ENCODE measurements at places on chromosomes 3 and 15.
A peak's percentile ranks its signal among the peaks of the same experiment; 100 is the strongest.

DNA sequence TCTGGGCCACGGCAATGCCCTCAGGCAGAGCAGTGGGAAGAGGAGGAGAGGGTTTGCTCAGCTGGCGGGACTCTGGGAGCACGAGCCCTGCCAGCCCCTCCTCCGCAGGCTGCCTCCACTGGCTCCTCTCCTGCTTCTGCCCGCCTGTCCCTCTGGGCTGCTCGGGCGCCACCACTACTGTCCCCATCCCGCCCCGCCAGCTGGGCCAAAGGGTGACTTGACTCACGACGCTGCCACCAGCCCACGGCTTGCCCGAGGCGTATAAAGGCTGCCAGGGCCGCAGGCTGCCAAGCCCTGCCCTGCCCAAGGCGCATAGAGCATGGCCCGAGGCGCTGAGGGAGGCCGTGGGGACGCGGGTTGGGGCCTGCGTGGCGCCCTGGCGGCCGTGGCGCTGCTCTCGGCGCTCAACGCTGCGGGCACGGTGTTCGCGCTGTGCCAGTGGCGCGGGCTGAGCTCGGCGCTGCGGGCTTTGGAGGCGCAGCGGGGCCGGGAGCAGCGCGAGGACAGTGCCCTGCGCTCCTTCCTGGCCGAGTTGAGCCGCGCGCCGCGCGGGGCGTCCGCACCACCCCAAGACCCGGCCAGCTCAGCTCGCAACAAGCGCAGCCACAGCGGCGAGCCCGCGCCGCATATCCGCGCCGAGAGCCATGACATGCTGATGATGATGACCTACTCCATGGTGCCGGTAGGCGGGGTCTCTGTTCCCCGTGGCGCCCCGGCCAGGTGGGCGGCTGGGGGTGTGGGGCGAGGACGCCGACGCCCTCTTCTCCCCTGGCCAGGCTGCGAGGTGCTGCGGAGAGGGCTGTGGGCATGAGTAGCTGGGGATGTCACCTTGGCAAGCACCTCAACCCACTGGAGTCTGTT, at the start of gene GLDN:
TSS of gene GLDN (plus strand) at position 290 of the 861 bp plus-strand sequence. CDS start at position 320, 30 bp downstream.
- peak; percentile 6 for DNase-seq

DNA sequence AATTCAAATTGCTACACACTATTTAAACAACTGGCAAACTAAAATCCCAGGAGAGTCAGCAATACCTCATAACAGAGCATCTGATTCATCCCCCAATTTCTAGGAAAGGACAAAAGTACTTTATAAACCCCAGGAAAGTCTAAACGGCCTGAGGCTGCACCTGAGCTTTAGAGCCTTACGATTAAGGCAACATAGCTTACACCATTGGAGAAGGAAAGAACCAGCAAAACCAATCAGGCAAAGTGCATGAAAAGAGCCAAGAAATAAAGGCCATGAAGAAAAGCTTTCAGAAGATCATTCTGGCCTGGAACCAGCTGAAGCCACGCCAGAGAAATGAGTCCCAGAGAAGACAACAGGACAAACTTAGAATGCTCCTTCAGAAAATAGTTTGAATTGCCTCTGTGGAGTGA, 48.1 kb downstream of the PTPN9 start:
- no peak for DNase-seq

- DNase-seq: no peak
Measured at GRCh38 chr15:74037171-74038117, 42.9 kb downstream of the PML start.

DNA sequence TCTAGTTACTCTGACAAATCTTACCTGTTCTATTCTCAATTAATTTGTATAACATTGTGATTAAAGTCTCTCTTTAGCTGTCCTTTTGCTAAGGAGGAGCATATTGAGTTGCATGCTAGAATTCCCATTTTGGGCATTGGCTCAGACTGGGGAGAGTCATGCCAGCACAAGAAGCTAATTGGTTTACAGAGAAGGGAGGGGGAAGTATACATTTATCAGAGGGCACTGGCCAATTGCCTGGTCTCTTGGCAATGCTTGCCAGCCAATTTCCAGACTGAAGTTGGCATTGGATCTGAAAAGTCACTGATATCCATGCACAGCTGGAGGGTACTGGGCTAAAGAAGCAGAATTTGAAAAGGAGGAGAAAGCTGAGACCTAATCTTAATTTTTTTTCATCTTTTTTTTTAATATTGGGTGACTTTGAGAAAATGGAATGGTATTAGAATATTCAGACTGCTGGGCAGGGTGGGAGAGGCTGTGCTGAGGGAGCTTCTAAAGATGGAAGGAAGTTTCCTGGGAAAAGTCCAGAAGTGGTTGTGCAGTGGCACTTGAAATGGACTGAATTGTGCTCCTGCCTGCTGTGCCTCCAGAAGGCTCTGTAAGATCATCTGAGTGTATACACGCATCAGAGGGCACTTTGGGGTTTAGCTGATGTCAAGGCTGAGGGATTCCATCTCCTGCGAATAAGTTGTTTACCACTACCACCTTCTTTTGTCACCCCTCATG, 365.2 kb upstream of the DPH6 start:
- no peak for DNase-seq

DNA sequence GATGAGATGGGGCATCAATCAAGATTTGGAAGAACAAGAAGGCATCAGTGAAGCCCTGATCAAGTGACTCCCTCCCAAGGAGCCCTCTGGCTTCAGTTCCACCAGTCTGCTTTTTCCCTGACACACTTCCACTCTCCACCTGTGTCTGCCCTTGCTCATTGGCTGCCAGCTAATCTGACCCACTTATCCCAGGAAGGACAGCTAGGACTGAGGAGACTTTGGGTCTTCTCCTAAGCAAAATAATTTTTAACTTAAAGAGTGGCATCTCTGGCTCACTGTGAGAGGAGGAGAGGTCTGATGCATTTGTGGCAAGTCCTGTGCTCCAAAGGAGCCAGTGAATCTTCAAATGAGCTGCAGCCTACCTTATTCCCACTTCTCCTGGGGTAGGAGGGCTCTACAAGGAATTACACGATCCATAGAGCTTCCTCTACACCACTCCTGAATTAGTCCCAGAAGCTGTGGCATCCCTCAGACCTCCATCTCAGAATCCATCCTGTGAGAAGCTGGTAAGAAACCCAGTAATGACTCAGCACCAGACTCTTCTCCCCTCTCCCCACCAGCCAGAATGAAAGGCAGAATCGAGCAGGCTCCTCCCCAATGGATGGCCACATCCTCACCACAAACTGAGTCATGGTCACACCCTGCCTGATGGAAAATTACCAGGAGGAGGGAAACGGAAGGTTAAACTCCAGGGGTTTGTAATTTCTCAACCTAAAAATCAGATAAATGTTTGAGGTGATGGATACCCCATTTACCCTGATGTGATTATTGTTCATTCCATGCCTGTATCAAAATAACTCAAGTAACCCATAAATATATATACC, 6.3 kb upstream of the PKM start:
- no peak for DNase-seq

DNA sequence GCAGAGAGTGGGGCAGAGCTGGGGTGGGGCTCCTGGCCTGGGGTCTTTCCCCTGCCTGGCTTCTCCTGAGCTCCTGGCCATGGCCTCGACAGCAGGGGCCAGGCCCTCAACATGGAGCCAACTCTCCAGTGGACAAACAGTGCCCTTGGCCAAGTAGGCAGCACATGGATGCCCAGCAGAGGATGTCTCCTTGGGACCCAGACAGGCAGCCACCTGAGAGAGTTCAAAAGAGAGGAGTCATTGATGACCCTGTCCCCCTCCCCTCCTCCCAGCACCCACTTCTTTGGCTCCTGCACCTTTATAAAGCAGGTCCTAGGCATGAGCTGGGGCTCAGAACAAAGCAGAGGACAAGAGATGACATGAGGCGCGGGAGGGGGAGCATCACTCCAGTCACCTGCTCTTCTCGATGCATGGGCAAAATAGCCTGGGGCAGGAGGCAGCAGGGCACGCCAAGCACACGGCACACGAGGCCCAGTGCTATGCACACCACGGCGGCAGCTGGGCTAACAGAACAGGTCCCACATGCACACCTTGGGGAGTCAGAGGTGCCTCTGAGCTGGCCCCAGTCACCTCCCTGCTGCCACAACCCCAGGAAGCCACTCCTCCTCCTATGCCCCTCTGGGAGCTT, 27.4 kb downstream of the SHISA5 start:
- DNase-seq: no peak

GRCh38 chr3:177597311-177598096, 400.2 kb upstream of the TBL1XR1 start:
- DNase-seq: peak; percentile 98

- no peak for DNase-seq
Measured at GRCh38 chr3:29275309-29275708, 5.6 kb upstream of the RBMS3 start.

- no peak for DNase-seq
Measured at GRCh38 chr3:13517253-13517977, 31.5 kb upstream of the FBLN2 start.

- no peak for DNase-seq
Measured at GRCh38 chr15:63301088-63301487, 23.7 kb downstream of the APH1B start.

GRCh38 chr3:124202754-124203153, 210.8 kb upstream of the ROPN1 start:
- peak; percentile 29 for DNase-seq

GRCh38 chr15:100849855-100850218, 29.8 kb upstream of the ALDH1A3 start:
- DNase-seq: no peak

DNA sequence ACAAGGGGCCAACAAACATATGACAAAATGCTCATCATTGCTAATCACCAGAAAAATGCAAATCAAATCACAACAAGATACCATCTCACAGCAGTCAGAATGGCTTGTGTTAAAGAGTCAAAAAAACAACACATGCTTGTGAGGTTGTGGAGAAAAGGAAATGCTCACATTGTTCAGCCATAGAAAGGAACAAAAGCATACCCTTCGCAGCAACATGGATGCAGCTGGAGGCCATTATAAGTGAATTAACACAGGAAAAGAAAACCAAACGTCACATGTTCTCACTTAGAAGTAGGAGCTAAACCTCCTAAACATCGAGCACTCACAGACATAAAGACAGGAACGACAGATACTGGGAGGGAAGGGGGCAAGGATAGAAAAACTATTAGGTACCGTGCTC, 678.4 kb upstream of the GRM7 start:
- DNase-seq: no peak

GRCh38 chr15:75051191-75051608, 27.8 kb downstream of the PPCDC start:
- no peak for DNase-seq

- no peak for DNase-seq
Measured at GRCh38 chr3:37905346-37905745, 43.7 kb downstream of the CTDSPL start.

- DNase-seq: no peak
Measured at GRCh38 chr15:35566991-35567390, 21.0 kb upstream of the DPH6 start.

GRCh38 chr3:81406318-81406717, 355.1 kb downstream of the GBE1 start:
- peak; percentile 11 for DNase-seq

GRCh38 chr3:9194509-9195184, 54.8 kb downstream of the SRGAP3 start:
- peak; percentile 74 for DNase-seq

DNA sequence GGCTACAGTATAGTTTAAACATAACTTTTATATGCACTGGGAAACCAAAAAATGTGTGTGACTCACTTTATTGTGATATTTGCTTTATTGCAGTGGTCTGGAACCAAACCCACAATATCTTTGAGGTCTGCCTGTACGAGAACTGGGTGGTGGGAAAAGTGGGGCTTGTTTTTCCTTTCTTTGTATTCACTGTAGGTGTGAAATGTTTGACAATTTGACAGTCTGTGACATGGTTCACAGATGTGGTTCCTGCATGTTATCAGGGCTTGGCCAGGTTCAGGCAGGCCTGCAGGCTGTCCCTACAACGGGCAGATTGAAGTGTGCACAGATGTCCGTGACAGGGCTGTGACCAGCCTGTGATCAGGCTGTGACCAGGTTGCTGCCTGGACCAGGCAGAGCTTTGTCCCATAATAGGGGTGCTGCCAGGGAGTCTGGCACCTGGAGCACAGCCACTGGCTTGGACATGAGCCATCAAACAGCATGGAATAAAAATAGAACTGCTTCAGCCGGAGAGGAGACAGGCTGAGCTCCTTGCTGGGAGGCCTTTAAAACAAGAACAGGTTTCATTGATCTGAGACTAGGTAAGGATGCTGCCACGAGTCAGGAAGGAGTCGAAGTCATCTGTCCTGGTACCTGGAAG, 61.0 kb downstream of the KLF13 start:
- DNase-seq: peak; percentile 46

- no peak for DNase-seq
Measured at GRCh38 chr3:120678984-120679383, 3.1 kb downstream of the HGD start.

DNA sequence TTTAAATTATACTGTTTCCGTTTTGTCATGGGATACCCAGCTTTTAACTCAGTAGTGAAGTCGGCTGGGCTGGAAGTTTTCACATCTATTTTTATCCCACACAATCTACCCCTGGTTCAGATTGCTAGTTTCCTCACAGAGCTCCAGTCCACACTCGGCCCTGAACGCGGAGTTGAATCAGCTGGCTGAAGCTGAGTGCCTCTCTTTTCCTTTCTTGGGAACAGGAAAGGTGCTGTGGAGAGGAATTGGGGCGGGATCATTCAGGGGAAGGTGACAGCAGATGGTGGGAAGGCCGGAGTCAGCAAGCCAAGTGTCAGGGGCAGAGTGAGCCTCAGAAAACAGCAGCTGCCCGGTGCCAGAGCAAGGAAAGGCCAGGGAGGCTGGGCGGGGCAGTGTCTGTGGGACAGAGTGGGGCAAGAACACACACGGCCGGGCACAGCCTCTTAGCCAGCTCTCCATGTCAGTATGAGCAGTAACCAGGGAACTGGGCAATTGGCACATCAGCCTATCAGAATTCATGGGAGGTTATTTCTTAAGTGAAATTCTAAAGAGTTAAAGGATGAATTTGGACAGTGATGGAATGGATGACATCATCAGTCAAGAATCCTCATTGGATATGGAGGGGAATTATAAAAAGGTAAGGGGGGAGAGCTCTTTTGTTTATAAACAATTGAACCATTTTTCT, 135.7 kb upstream of the IL12A start:
- DNase-seq: no peak

Measured in NCI-H1092 (cell line).